OCI-M1 (cell line): ENCODE measurements at places on chromosomes 5 and 9.

GRCh38 chr9:135076143-135076875 lies 11.2 kb upstream of the OLFM1 start:
- DNase-seq: no peak

- DNase-seq: no peak
These were observed 179.4 kb downstream of the PJA2 start for GRCh38 chr5:109230369-109230768.

DNA sequence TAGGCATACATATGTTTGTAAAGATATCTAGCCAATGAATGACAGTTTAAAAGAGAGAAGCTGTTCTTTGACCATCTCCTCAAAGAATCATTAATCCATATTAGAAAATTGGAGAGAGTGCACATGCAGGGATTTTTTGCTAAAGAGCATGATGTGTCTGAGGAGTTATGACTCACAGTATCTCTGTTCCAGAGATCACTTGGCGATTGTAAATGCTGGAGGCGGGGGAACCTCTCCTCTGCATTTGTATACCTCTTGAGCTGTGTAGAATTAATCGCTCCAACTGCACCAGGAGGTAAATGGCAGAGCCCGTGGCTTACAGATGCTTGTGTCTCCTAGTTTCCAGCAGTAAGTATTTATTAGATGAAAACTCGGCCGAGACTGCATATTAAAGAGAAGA lies 3.6 kb upstream of the SPATA31D1 start:
- no peak for DNase-seq

DNA sequence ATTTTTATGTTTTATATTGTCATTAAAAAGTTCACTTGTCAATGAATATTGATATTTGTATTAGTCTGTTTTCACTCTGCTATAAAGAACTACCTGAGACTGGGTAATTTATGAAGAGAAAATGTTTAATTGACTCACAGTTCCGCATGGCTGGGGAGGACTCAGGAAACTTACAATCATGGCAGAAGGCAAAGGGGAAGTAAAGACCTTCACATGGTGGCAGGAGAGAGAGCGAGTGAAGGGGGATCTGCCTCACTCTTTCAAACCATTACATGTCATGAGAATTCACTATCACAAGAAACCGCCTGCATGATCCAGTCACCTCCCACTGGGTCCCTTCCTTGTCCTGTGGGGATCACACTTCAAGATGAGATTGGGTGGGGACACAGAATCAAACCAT lies 27.4 kb downstream of the SRD5A1 start:
- no peak for DNase-seq

DNA sequence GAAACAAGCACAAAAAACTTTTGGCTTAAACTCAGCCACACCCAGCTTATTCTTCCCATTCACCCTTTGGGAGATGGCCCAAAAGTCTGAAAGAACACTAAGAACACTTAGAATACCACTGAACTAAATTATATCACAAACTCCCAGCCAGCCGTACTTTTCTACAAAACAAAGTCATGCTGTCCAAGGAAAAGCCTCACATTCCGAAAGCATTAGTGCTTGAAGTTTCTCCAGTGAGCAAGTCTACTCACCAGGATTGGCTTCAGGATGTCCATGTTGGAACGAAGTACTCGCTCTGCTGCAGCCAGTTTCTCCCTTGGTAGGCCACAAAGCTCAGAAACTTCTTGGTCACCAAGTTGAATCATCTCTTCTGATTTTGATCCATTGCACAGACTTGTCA lies 69.7 kb downstream of the ABCA1 start:
- DNase-seq: no peak

- DNase-seq: no peak
These were observed 105.9 kb downstream of the PAX5 start for GRCh38 chr9:36928210-36928609.

DNA sequence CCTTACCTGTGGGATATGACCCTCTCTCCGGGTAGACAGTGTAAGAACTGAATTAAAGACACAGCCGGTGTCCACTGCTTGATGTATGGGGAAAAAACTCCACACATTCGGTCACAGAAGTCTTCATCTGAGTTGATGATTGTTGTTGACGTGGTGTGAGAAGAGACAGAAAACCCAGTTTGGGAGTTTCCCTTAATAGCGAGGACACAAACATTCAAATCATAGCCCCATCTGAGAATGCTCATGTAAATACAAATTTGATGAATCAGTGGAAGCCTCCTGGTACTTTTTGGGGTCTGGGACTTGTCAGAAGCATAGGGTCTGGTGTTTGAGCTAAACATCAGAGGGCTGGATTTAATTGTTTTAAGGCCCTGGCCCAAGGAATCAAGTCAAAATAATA lies 11.0 kb downstream of the HAVCR1 start:
- no peak for DNase-seq

DNA sequence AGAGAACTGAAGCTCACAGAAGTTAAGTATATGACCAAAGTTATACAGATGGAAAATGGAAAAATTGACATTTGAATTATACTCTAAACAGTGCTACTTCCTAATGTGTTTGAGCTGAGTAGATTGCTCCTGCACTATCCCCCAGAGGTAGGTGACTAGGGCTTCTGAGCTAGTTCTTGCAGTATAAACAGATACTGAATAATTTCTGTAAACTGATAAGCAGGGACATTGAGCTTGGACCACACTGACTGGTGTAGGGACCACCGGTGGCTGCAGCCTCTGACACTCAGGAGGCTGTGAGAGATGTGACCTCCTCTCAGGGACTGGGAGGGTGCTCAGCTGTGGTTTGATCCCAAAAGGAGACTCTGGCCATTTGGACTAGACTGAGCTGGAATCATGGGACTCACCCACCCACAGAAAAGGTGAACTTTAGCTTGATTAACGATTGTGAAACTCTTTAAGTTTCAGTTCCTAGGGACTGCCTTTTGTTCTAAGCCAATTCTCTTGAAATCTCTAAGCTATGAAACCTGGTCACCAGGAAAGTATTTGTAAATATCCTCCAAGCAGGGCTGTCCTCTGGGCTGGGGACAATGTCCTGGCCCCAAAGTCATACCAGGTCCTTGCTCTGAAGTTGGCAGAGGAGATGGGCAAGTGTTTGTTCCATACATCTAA lies 291.5 kb downstream of the SEC61B start:
- DNase-seq: no peak

- no peak for DNase-seq
These were observed 191.2 kb downstream of the PIK3R1 start for GRCh38 chr5:68406767-68407241.

GRCh38 chr9:8332331-8332650 lies 532.7 kb upstream of the DMAC1 start:
- DNase-seq: no peak

DNA sequence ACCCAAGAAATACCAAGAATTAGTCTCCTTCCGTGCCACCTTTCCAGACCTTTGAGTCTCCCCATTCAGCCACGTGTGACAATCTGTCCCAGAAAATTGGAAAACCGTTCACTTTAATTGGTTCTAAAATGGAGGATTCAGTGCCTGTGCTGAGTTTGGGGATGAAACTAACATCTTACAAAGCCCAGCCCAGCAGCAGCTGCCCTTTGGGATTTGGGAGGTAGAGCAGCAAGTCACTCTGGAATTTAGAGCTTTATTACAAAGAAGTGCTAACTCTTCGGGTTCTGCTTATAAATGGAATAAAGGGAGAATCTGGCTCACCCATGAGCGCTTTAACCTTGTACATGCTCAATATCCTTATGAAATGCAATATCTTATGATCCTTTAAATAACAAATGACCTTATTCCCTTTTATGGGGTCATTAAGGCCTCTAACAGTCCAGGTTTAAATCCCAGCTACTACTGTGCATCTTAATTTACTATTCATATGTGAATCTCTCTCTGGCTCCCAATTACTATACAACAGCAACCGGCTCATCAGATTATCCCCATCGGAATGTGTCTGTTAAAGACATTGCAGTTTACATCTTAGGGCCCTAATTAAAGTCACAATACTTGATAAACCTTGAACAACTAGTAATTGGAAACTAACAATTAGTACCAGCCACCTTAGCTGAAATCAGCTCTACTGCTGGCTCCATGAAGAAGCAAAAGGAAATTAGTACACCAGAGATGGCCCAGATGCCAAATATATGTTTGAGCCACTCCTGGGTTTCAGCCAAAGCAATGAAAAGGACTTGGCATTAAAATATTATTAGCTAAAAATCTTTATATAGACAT lies 271.8 kb upstream of the SMARCA2 start:
- no peak for DNase-seq
